ENCODE measurements at places on chromosomes 1 and 21.

GRCh38 chr1:226862890-226863289 lies 7.5 kb upstream of the PSEN2 start:
- DNase-seq = no peak

- no peak for DNase-seq
Observed at GRCh38 chr1:108858230-108858950, 1.5 kb upstream of the AKNAD1 start.

- no peak for DNase-seq
Observed at GRCh38 chr1:199243423-199244061, 604.7 kb downstream of the PTPRC start.

GRCh38 chr1:38291906-38292521 lies 245.4 kb upstream of the POU3F1 start:
- DNase-seq = no peak

GRCh38 chr1:94798462-94798861 lies 21.7 kb upstream of the SLC44A3 start:
- no peak for DNase-seq

DNA sequence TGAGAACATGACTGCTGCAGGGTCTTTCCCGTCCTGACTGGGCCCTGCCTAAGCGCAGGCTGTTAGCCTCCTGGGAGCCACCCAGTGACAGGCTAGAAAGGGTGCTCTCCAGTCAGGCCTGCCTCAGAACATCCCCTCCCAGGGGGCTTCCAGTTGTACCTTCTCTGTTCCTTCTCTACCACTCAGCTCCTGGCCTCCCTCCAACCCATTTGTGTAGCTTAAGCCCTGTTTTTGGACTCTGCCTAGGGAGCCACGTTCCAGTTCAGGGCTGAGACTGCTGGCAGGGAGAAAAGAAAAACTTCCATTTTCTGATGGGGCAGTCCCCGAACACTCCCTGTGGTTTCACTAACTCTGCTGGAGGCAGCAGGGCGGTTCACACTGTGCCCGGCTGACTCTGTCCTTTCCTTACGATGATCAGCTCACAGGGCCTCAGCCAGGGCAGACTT lies 15.3 kb upstream of the POU3F1 start:
- no peak for DNase-seq

Measured in hematopoietic multipotent progenitor cell treated with erythropoietin and hydrocortisone succinate and interleukin-3 and kit ligand, for 15 days (in vitro differentiated cells).